HuH-7.5 (cell line): ENCODE measurements at places on chromosomes 1 and 21.

DNA sequence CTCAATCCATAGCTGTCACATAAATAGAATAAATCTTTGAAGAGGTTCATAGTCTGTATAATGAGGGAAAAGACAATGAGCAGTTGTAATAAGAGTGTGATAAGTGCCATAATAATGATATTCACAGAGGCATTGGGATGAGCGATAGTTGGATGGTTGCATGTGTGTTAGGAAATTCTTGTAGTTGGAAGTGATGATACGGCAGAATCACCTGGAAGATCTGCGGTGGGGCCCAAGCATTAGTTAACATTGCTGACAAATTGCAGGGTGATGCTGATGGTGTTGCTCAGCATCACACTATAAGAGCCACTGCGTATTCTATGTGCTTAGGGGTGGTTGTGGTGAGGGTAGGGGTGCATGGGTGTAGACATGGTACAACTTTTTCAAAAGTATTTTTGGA, 41.1 kb downstream of the ADGRL2 start:
- no peak for DNase-seq

DNA sequence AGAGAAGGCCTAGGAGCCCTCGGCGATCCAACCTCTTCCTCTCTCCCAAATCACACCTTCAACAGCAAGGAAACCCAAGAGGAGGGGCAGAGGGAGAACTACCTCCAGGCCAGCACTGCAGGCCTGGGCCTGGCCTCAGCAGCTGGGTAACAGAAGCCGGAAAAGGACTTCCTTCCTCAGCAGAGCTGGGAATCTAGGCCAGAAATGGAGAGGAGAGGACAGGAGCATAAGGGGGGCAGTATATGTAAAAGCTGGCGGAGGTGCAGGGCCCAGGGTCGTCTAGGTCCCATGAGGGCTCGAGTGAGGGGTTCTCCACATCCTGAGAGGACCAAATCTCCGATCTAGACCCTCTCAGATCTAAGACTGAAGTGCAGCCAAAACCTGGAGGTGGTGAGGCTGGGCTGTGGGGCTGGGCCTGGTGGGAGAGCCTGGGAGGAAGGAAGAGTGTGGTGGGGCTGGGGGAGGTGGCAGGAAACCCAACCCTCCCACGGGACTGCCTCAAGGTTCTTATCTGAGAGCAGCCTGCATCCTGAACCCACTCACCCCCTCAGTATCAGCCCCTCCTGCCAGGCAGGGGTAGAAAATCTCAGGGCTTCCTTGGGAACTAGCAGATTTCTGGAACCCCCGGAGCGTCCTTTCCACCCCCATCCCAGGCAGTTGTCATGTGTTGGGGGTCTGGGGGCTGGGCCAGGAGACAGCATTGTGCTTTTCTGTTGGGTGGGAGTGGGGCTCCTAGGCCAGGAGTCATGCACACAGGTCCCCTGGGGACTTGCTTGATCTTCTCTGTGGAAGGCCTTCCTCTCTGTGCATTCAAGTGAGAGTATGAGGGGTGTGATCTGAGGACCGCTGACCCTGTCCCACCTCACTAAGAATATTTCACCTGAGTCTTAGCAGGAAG, 33.0 kb downstream of the PIK3C2B start:
- no peak for DNase-seq

- DNase-seq, result no peak
Measured at GRCh38 chr1:66725885-66726665, 26.2 kb upstream of the DYNLT5 start.

- no peak for DNase-seq
Measured at GRCh38 chr1:36465731-36466369, 1.7 kb upstream of the MRPS15 start.

DNA sequence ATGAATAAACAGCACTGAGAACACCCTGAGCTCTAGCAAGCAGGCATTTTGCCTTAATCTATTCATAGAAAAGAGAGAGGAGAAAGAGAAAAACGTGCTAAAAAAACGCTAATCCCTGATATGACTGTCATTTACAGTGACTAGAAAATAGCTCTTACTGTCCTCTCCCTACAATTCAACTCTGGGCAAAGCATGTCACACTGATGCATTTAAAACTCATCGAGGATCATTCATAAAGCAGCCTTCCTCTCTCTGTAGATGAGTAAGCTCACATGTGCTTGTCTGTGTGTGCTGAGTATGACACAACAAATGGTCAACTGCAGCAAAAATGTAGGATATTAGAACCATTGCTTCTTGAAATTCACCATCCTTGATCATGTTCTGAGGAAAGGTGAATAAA, 109.0 kb downstream of the SGIP1 start:
- DNase-seq, result no peak

DNA sequence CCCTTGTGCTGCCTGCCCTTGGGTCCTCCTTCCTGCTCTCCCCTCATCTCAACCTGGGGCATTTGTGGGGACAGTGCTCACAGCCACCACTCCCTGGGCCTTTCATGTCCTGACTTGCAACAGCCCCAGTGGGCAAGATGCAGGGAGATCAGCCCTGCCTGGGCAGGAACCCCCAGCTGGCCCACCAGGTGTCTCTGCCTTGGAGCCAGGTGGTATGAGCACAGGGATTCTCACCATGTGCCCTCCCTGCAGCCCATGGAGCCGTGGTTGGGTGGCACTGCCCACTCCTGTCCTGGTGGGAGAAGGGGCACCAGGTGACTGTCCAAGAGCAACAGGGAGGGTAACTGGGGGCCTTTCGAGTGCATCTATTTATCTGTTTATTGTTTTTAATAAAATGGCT, 100.4 kb downstream of the AJAP1 start:
- no peak for DNase-seq

GRCh38 chr1:92408825-92409224, 77.9 kb downstream of the GFI1 start:
- no peak for DNase-seq

- DNase-seq, result no peak
Measured at GRCh38 chr1:6012529-6013318, 20.5 kb upstream of the NPHP4 start.

DNA sequence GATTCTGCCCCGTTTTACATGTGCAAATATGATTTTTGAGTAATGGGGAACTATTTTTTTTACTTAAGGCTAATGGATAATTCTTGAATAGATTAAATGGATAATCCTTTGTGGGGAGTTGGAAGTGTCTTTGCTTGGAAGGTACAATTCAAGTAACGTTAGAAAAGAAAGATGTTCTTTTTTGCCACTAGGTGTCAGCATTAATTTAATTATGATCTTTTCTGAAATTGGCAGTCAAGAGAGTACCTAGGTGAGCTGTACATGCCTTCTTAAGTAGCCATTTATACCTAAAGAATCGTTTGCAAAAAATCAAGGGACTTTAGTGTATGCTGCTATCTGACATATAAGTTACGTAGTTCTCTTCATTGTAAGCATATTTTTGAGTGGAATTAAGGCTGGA, 2.2 kb downstream of the FBXO28 start:
- DNase-seq, result no peak
